ENCODE measurements at places on chromosomes 3 and 15.

DNA sequence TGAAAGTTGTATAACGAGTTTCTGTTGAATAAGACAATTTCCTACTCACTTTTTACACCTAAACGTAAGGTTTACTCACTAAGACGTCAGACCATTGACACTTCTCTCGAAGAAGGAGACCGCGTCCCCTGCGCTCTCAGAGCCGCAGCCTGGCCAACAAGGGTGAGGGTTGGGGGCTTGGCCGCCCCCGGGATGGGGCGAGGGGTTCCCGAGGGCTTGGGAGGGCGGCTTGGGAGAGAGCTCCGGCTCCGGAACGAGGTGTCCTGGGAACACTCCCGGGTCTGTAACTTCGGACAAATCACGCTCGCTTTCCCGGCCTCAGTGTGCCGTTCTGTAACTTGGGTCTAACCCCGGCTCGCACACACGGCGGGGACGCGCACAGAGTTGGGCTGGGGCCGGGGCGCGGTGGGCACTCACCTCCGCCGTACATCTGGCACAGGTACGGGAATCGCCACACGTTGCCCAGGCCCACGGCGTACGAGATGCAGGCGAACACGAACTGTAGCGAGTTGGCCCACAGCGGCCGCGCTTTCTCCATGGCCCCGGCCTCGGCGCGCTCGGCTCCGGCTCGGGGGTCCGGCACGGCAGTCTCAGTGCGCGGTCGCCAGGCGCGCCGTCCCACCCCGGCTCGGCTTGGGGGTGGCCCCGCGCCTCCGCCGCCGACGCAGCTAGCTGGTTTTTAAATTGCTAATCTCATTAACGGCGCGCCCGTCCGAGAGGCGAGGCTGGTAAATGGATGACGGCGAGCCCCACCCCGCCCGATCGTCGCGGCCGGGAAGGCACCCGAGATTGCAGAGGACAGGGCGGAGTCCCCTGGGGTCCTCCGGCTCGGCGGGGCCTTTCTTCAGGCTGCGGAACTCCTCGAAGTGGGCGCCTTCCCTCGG lies at the start of gene SLC6A20:
Gene SLC6A20 (minus strand): TSS at position 655 of the 884 bp plus-strand sequence. CDS start 117 bp downstream, at position 538.
- DNase-seq: peak; percentile 4

GRCh38 chr3:197520311-197521276 lies 35.2 kb downstream of the BDH1 start:
- no peak for DNase-seq

- DNase-seq: no peak
Measured at GRCh38 chr3:65908588-65908987, 130.1 kb downstream of the MAGI1 start.

GRCh38 chr15:60708684-60709083 lies 229.7 kb upstream of the ICE2 start:
- DNase-seq: no peak

GRCh38 chr3:84965141-84965540 lies 6.4 kb downstream of the CADM2 start:
- peak; percentile 1 for DNase-seq

- DNase-seq: no peak
Measured at GRCh38 chr3:63642488-63642887, 10.0 kb upstream of the SNTN start.

DNA sequence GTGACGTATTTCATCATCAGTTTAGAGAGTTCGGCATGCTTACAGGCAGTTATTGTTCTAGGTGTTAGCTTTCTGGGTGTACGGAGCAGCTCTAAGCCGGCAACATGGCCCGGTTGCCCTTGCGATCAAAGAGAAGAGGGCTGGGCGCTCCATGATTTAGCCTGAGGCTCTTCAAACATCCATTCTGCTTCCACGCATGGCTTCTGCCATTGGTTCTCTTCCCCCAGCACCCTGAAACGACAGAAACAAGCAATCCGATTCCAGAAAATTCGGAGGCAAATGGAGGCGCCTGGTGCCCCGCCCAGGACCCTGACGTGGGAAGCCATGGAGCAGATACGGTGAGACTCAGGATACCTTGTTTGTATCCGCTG lies 574 bp downstream of the NGRN start:
- peak; percentile 65 for DNase-seq

DNA sequence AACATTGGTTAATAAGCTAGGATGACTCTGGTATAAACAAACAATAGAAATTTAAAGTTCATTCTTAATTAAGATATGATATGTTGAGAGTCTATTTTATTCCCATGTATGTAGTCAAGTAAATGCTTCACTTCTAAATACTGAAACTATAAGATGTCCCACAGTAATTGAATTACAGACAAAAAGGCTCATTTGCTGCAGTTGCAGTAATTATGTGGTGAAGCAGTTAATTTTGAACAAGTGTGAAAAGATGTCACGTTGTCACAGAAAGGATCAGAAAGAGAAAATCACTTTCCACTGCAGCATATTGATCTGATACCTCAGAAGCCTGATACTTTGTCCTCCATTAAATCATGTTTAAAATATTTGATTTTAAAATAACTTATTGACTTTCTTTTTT lies 159.8 kb downstream of the BBX start:
- DNase-seq: no peak

GRCh38 chr15:80709542-80709941 lies 14.4 kb downstream of the ABHD17C start:
- DNase-seq: no peak

GRCh38 chr15:60729850-60730458 lies 251.0 kb upstream of the ICE2 start:
- peak; percentile 63 for DNase-seq

- DNase-seq: no peak
Measured at GRCh38 chr15:58951388-58952007, 18.0 kb upstream of the SLTM start.

DNA sequence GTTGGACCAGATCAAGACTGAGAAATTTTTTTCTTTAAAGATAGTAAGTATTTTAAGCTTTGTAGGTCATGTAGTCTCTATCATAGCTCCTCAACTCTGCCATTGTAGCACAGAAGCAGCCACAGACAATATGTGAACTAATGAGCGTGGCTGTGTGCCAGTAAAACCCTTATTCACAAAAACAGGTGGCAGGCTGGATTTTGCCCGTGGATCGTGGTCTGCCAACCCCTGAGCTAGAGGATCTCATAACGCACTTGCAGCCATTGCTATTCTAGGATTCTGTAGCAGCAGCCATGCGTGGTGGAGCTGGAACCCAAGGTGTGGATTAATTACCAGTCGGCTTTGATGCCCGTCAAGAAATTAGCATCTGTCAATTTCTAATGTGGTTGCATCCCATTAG lies 68.7 kb upstream of the PLXNA1 start:
- DNase-seq: no peak

GRCh38 chr3:57409471-57409870 lies 117.0 kb upstream of the ASB14 start:
- no peak for DNase-seq

DNA sequence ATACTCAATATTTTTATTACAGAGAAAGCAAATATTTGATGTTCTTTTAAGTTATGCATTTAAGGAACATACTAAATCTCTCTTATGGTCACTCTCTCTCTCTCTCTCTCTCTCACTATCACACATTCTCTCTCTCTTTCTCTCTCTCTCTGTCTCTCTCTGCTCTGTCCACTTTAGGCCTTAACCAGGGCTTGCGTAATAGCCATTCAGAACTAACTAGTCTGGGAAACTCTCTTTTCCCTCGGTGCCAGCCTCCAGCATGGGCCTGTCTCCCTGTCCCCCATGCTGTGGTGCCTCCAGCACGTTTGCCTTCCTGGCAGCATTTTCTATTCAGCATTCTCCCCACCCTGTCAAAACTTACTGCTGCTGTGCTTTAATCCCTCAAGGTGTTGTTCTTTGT lies 389.7 kb downstream of the ROBO1 start:
- DNase-seq: no peak

GRCh38 chr3:195139876-195140240 lies 131.1 kb downstream of the XXYLT1 start:
- no peak for DNase-seq

- DNase-seq: no peak
Measured at GRCh38 chr15:97545799-97546198, 414.7 kb upstream of the ARRDC4 start.

DNA sequence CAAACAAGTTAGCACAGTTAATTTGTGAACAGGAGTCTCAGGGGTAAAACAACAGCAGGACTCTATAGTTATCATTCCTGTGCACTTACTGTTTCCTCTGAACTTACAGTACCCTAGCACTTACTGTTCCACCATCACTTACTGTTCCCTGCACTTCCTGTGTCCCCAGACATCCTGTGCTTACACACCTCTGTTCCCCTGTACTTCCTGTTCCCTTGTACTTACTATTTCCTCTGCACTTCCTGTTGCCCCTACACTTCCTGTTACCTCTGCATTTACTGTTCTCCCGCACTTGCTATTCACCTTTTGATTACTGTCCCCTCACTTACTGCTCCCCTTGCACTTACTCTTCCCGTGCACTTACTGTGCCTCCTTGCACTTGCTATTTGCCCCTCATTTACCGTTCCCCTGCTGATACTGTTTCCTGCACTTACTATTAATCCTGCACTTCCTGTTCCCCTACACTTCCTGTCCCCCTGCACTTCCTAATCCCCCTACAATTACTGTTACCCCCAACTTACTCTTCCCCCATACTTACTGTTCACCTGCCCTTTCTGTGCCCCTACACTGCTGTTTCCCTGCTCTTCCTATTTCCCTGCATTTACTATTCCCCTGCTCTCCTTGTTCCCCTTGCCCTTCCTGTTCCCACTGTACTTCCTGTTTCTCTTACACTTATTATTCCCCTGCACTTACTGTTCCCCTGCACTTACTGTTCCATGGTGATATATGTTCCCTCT lies 30.3 kb downstream of the TPRA1 start:
- DNase-seq: no peak

GRCh38 chr3:72308641-72309040 lies 523.7 kb upstream of the PROK2 start:
- DNase-seq: no peak

DNA sequence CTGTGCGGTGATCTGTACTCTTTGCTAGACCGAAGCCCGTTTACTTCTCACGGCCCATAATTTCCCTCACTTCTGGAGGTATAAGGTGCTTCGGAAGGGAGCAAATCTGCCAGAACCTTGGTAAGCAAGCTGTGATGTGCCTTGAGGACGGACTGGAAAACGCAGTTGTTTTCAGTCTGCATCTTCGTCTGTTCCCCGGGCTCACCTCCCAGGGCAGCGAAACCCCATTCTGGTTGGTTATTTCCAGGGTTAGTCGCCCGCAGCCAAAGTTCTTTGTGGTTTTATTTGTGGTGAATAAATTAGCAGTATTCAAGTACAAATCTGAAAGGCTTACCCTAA lies 401 bp downstream of the RAMAC start:
- DNase-seq: peak; percentile 35
